ENCODE measurements at places on chromosomes 6 and 20.

GRCh38 chr6:99609905-99610489, 3.4 kb downstream of the PRDM13 start:
- peak; percentile 37 for DNase-seq

DNA sequence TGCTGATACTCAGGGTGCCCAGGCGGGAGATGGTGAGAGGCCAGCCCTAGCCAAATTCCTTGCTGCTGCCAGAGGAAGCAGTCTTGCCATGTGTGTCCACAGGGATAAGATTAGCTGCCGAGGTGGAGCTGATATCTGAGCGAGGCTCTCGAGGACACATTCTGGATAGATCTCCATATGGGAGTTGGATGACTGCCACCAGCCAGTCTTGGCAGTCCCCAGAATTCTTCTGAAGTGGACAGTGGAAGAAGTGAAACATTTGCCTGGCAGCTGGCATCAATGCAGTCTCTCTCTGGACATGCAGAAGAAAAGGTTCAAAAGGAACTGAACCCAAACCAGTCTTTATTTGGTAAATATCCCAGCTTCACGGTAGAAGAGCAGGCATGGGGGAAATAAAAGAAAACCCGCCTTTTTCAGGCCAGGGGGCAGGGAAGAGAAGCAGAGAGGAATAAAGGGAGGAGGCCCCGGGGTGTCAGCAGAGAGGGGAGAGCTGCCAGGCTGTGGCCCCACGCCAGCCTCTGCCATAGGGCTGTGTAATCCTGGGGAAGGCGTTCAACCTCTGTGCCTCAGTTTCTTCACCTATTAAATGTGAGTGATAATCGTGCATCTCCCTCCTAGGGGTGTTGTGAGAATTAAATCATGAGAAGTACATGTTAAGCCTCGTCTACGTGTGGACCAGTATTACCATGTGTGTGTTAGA, 3.7 kb upstream of the FUCA2 start:
- DNase-seq, result no peak

DNA sequence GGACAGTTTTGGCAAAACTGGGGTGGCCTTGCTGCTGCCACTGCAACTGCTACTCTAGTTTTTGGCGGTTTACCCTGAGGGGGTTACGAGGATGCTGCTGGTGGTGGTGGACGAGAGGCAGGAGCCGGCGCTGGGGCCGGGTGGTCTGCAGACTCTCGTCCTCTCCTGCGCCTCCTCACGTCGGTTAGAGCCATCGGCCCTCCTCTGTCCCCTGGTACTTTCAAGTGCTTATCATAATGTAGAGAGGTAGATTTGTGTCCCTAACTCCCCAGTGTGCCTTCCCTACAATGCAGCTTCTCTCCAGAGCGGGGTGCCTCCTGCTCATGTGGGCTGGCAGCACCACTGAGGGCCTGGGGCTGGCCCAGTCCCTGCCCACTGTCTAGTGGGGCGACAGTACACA, 25.9 kb downstream of the PNLDC1 start:
- DNase-seq, result no peak

DNA sequence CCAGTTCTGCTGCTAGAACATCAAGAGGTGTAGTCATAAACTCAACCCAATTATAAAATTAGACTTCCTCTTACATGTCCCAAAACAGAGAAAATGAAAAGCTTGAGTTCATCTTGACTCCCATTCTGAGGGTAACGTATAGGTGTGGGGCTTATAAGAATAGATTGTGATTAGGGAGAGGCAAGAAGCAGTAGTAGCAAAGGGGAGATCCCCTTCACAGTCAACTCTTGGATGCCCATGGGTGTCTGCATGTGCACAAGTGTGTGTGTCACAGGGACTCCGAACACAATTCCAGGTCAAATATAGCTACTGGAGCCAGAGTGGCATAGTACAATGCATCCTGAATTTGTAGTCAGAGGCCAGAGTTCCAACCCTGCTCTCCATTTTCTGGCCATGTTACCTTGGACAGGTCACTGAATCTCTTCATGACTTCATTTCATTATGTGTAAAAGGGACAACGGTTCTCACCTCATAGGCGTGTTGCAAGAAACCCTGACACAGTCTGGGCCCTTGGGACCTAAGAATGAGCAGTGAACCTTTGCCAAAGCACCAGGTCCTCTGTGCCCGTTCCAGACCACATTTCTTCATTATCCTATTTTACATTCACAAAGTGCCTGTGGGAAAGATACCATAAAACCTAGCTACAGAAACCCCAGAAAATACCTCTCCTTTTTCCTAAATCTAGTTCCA, 11.8 kb downstream of the GSTA4 start:
- DNase-seq, result no peak

DNA sequence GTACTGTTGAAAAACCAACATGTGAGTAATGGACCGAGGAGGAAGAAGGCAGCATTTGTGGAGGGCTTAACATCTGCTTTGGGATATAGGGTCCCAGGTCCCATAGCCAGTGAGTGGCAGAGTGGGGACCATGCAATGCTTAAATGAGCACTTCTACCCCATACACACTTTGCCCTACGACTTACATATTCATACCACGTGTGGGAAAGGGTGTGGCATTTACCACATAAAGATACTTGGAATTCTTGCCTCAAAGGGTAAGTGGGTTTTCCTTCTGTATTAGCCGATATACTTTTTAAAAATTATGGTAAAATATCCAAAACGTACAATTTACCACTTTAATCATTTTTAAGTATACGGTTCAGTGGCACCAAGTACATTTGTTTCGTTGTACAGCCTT, 199.3 kb downstream of the BACH2 start:
- no peak for DNase-seq

GRCh38 chr20:62733891-62734290, 25.3 kb downstream of the NTSR1 start:
- no peak for DNase-seq

GRCh38 chr6:125140808-125141207, 12.8 kb upstream of the TPD52L1 start:
- DNase-seq, result no peak

GRCh38 chr6:13079096-13079723, 249.1 kb downstream of the TBC1D7 start:
- DNase-seq, result no peak

DNA sequence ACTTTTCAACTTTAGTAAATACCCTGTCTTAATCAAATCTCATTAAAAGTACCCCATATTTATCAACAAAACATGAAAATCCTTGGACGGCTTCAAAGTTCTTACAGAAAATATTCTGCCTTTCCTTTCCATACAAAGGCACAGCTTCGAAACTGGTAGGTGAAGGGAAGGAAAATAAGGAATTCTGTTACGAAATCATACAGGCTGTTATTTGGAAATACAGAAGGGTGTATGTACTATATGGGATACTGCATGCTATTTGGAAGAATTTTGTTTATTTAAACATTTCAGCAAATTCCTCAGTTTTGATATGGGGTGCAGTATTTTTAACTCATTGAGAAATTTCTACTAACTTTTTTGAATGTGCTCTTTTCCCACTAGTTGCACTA, 138.4 kb upstream of the BTN3A2 start:
- DNase-seq, result no peak

DNA sequence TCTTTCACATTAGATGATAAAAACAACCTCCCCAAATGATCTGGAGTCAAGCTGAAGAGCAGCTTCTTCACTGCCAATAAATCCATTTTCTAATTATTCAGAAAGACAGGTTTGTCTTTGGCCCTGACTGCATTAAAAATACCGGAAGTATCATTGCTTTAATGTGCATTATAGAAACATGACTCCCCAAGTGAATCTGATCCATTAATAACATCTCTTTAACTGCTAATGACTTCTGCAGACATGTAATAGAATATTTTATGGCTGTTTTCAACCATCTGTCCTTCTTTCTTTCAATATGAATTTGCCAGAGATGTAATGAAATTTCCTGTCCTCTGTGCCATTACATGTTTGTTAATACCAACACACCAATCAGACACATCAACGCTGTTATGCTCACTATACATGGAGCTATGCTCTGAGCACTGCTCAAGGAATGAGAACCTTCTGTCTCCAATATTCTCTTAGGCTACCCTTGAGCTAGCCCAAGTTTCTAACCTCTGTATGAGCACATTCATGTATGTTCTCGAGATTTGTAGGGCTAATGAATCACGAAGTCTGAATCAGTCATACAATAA, 87.8 kb downstream of the LYRM4 start:
- DNase-seq, result no peak

DNA sequence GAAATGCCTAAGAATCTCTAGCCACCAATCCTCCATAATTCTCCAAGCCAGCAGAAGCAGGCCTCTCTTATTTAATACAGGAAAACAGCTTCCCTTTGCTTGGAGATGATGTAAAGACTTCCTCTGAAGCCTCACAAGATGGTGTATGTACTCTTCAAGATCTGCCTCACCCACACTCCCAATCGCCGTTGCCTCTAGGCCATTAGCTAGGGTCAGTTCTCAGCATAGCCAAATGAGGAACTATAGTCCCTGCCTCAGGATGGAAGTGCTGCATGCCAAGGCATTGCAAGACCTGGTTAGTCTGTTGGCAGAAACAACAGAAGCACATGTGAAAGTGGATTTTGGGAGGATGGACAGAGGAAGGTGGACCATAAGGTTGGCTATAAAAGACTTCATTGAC, 139.1 kb downstream of the SCML4 start:
- no peak for DNase-seq

DNA sequence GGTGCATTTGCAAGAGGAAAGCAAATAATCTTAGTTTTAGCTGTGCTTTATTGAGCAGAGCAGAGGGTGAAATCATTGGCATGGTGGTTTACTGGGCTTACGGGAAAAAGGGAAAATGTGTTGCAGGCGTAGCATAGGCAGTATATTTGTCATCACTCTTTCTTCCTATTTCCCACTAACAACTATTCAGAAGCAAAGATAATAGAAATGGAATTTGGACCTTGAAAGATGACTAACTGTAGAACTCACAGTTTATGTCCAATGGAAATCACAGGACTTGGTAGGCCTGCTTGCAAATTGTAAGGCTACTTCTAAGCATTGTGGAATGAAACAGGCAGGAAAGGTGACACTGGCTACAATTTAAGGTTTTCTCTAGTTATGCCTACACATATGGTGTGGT, 611.9 kb upstream of the MAN1A1 start:
- DNase-seq, result no peak

- no peak for DNase-seq
These were observed 718.7 kb upstream of the ADGRB3 start for GRCh38 chr6:67916399-67916798.

- DNase-seq, result no peak
These were observed 135.0 kb downstream of the CLIC5 start for GRCh38 chr6:45880676-45881075.
